ENCODE measurements at places on chromosomes 3 and 15.
A peak's percentile ranks its signal among the peaks of the same experiment; 100 is the strongest.

DNA sequence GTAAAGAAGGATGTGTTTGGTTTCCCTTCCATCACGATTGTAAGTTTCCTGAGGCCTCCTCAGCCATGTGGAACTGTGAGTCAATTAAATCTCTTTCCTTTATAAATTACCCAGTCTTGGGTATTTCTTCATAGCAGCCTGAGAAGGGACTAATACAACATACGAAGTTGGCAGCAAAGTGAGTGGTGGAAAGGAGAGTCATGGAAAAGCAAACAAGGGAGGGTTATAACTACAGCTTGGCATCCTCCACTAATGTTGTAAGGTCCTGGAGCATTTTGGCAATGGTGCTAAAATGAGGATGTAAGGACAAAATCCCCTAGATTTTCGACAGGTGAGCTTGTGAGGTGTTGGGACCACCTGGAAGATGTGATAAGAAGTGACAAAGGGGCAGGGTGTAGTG lies 5.8 kb upstream of the TMEM41A start:
- no peak for DNase-seq

DNA sequence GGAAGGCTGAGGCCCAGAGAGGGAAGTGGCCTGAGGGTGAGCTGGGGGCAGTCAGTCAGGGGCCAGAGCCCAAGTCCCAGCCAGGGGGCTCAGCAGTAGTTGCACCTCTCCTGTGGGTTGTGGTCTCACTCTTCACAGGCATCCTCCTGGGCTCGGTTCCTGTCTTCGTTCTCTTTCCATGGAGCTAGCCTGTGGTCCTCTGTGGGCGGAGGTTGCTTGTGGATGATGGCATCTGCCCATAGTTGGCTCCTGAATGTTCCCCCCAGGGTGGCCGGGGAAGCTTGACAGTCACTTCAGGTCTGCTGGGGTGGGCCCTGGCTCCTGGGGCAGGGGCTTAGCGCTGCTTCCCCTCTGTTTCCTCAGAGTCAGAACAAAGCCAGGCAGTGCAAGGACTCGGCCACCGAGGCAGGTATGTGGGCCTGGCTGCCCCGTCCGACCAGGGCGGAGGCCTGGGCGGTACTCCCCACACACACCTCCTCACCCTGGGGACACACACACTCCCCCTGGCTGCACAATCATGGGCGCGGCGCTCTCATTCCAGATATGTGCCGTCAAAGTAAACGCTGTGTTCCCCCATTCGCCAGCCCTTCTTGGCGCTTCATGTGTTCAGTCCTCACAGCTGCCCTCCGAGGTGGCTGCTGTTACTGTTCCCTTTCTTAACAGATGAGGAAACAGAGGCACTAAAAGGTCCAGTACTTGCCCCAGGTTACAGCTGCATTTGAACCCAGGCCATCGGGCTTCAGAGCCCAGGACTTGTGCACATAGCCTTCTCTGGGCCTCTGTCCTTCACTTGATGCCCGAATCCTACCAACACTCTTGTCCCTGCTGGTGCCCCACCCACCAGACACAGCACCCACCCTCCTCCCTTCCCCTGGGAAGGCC lies 34.5 kb downstream of the PSTPIP1 start:
- no peak for DNase-seq

GRCh38 chr3:31462050-31462569 lies 70.6 kb upstream of the STT3B start:
- no peak for DNase-seq

DNA sequence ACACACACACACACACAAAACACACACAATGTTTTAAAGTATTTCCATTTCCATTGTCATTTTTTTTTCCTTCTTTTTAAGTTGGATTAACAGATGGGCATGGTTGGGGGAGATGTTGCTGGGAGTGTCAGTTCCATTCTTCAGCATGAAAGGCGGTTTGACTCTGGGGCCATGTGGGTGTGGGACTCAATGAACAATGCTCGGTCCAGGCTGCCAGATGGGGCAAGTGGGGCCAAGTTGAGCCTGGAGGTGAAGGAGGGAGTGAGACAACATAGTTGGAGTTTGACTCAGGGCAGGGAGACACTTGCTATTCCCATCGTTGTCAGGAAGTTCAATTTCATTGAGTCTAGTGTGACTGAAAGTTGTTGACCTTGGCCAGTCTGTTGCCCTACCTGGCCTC lies 125.3 kb downstream of the TLE3 start:
- DNase-seq, result no peak

GRCh38 chr3:63029326-63029725 lies 154.1 kb upstream of the CADPS start:
- DNase-seq, result no peak

GRCh38 chr15:49620199-49620598 lies 419 bp downstream of the FAM227B start:
- no peak for DNase-seq

- DNase-seq, result no peak
Measured at GRCh38 chr15:31586841-31587240, 260.2 kb downstream of the KLF13 start.

GRCh38 chr15:73845507-73845906 lies 27.9 kb upstream of the TBC1D21 start:
- DNase-seq, result no peak

DNA sequence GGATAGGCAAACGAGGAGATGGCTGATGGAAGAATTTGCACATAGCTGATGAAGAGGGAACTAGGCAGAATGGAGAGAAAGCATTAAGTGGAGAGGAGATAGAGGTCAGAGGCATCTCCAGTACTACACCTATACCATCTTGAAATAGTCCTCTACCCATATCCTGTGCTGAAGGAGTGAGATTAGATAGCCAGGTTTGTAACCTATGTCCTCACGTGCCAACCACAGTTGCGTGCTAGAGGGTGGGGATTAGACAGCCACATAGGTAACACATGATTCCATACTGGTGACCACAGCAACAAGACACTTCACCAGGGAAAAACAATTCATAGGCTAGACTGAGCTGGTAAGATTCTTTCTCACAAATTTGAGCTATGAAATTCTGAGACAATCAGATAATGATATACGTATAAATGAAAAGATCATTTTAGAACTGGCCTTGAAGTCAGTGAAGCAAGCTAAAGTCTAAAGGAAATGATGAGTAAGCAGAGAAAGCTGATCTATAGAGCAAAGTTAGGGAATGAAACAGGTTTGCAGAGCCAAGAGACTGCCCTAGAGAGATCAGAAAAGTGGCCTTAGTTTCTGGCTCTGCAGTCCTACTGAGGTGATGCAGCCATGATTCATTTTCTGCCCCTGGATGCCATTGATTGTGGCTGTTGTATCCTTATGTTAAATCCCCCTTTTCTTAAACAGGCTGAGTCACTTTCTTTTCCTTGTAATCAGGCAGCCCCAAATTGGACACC lies 17.7 kb downstream of the MYNN start:
- no peak for DNase-seq

GRCh38 chr3:135965129-135965505 lies 411 bp upstream of the PPP2R3A start:
- DNase-seq, result no peak

- no peak for DNase-seq
Measured at GRCh38 chr3:46381625-46382024, 10.9 kb downstream of the CCR5 start.

DNA sequence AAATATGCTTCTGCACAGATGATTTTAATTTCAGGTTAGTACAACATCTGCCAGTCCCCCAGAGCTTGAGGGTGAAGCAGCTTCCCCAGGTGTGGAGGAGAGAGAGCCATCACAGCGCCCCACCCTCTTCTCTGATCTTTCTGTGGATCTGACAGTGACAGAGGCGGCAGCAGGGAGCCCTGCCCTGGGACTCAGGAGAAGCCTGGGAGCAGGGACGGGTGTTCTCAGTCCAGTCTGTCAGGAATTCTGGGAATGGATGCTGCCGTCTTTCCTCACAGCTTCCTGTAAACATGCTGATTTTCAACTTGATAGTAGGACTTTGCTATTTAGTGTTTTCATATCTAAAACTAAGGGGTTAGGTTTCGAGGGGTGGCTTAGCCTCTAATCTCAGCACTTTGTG lies 11.4 kb upstream of the RAB8B start:
- no peak for DNase-seq

DNA sequence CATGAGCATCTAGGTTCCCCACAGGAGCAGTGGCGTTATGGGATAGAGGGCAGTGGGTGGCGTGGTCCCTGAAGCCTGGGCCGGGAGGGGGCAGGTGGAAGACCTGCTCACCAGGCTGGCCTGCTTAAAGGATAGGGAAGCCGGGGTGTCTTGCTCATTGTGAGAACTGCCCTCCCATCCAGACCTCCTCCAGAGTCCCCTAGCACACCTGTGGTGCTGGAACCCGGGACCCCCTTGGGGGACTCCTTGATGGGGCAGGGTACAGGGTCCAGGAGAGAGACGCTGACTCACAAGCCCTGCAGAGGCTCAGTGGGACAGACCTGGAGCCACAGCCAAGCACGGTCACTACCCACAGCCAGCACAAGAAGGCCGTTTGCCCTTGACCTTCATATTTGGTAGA lies 2.8 kb upstream of the RHCG start:
- DNase-seq, result peak; percentile 28

- DNase-seq, result no peak
Measured at GRCh38 chr3:67685499-67685898, 31.1 kb upstream of the SUCLG2 start.

DNA sequence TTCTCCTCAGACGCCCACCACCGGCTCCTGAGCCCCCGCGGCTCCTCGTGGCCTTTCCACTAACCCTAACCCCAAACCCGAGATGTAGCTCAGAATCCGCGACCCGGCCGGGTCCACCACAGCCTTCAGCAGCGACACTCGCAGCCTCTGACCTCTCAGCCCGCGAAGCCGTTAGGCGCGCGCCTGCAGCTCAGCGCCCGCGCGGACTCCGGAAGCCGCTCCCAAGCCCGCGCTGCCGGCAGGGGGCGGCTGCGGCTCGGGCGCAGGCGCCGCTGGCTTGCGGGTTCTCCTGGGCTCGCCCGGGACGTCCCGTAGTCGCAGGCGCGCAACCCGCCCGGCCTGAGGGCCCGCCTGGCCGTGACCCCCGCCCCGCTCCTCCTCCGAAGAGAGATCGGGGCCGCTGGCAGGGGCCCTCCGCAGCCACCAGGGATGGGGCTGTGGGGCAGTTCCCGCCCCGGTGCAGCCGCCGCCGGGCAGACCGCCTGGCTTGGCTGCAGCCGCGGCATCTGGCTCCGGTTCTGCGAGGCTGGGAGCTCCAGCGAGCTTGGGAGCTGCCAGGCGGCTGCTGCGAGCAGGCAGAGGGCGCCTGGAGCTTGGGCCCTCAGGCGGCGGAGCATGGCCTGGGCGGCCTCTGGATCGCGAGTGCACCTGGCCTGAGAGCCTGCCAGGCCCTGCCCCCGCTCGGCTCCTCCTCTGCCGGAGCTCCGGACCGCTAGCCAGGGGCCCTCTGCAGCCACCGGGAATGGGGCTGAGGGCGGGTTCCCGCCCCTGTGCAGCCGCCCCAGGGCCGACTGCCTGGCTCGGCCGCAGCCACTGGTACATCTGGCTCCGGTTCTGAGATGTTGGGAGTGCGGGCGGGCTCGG lies 120.7 kb downstream of the LMLN start:
- DNase-seq, result peak; percentile 91

GRCh38 chr15:95741830-95742229 lies 588.7 kb upstream of the NR2F2 start:
- no peak for DNase-seq

DNA sequence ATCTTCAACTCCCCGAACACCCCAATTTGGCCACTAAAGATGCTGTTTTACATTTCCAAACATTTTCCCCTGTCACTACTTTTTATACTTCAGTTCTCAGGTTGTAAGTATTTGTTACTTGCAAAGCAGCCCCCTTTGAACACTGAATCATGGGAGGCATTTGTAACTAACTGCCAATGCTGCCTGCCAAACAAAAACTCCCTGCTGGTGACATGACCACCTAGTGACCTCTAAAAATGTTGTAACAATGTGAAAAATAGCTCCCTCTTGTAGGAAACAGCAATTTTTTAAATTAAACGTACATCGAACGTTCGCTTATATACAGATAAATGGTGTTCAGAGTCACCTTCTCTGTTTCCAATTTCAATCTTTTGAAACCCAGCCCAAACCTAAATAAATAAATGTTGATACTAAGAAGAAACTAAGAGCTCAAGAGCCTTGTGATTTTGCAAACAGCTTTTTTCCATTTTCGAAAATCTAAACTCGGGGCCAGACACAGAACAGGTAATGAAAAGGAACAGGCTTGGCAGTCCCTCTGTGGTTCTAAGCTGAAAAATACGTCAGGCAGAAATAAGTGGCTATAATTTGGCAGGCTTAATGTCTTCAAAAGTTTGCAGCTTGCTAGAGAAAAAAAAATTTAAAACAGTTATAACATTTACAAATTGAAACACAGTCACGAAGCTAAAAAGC lies 268.6 kb upstream of the WNT5A start:
- no peak for DNase-seq

DNA sequence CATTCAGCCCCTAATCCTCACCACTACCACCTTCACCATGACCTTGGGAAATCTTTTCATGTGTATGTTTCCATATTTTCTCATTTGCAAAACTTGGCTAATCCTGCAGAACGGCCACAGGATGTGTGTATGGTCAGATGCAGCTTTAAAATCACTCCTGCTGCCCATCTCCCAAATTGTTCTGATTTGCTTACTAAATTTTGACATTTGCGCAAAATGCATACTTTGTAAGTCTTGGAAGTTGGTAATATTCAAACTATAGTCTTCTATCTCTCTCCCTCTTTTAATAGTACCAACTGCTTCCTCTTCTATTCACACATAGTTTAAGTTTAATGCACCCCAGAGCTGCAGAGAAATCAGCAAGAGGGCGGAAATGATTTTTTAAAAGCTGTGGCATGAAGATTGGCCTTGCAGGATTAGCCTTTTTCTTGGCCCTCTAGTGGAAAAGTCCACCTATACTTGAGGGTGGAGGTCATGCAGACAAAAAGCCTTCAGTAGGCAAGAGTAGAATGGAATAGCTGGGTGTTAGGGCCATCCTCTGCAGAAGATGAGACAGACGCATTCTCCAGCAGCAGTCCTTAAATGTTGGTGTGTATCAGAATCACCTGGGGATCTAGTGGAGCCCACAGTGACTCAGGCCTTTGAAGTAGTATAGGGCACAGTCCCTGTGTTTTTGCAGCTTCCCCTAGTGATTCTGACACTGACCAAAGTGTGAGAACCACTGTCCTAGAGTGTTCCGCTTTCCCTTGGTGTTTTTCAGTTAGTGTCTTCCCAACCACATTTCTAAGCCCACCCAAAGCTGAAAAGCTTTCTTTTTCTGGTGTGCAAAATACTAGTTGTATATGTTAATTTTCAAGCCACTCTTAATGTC lies 181.7 kb downstream of the CHST2 start:
- DNase-seq, result no peak

DNA sequence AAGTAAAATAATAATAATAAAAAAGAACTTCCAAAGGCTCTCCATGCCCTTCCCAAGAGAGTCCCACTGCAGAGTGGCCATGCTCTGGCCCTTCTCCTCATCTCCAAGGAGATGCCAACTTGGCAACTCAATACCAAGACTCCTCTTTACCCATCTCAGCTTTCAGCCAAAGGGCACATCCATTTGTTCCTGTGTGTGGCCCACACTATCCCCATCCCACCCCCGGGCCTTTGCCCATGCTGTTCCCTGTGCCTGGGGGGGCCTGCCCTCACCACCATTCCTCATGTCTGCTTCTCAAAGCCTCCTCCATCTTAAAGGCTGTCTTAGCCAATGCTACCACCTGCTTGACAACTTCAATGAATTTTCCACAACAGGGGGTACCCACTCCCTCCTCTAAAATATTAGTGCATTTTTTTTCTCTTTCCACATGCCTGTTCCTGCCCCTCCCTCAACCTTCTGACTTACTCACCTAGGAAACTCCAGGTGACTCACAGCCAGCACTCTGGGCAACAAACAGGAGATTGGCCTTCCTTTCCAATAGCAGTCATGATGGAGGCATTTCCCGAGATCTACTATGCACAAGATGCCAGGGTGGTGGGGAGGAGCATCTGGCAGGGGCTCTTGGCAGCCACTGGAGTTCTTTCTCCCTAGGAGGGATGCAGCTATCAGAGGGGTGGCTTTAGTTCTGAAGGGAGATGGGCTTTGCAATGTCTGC lies 109.4 kb upstream of the SMAD3 start:
- DNase-seq, result no peak
